ENCODE measurements at places on chromosomes 6 and 20.

DNA sequence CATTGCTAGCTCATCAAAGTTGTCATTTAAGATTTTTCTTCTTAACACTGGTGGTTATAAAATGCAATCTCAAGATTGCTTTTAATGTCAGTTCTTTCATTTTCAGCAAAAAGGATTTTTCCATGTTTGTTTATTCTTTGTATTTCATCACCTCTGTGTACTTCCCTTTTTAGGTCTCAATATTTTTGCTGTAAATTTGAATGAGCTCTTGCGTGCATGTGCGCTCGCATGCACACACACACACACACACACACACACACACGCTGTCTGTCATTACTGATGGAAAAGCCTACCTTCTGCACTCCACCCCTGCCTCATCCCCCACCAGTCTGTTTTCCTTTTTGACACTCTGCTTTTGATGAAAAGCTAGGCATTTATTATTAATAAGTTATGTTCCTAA, 85.3 kb upstream of the FYN start:
- DNase-seq = no peak

DNA sequence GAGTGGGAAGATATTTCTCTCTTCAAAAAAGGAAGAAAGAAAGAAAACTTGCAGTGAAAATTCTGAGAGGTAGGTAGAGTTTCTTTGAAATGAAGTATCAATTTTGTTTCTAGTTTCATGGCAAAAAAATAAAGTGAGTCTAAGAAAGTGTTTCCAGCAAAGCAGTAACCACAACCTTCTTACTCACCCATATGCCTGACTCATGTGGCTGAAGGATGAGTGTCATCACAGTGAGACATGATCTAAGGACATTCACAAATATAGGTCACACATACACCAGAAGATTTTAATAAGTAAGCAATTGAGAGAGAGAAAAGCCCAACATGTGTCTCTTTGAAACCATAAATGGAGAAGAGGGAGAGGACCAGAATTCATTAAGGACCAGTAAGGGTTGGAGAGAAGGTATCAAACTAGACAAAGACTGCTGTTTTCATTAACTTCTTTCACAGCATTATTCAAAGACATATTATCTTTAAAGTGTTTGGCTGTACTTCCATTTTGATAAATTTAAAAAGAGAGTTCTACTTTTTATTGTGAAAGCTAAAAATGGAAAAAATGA, 169.5 kb downstream of the FRK start:
- DNase-seq = peak; percentile 66

- DNase-seq = no peak
Measured at GRCh38 chr20:34294563-34294962, 8.6 kb downstream of the AHCY start.

DNA sequence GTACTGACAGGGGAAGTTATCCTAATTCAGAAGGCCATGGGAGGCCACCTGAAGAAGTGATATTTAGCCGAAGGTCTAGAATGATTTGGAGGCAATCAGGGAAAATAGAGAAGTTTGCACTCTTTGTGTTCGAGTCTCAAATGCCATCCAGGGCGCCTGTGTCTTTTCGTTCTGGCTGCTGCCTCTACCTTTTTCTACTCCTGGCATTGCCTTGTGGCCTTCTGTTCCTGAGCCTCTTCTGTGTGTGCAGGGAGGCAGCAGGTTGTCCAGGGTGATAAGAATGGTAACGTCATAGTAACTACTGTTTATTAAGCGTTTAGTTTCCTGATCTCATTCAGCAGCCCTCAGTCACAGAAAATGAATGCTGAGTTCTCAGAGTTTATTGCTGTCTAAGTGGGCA, 252.1 kb downstream of the FARS2 start:
- no peak for DNase-seq

DNA sequence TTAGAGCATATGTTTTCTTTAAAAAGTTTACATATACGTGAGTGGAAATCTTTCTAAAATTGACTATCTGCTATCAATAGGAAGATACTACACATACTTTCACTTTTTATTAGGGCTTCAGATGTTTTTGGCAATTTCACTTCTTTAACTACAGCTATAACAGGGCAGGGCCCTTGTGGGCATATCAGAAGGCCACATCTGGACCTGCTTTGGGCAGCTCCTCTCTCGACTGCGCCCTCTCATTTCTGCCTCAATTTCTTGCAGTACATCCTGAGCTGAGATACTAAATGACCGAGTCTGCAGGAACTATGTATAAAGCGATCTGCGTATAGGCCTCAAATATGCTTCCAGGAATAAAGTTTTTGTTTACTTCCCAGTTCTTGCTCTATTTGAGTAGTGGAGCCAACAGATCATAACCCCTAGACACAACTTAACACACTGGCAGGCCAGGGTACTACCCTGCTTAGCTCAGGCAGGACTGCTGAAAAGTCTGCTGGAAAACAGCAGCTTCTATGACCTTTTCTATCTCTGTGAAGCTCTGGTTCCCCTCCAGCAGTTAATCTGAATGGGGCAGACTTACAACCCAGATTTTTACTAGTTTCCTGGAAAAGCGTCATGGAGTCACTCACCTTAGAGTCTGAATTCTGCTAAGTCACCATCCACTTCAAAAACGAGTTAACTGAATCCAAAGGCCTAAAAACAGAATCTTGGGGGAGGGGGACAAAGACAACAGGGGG, 12.7 kb downstream of the GCLC start:
- no peak for DNase-seq

DNA sequence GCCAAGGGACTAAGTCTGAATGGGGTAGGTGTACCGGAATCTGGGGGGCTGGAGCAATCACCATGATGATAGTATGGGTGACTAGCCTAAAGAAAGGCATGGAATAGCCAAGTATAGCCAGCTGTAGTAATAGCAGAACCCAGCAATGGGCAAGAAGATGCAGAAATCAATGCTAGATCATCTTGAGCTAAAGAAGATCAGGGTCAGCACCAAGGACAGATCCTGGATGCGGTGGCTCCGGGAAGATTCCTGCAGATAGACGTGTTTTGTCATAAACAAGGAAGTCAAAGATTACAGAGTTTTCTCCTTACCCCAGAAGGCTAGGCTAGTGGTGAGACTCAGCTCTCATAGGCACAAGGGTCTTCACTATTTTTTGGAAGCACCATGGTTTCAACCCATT, 561.6 kb upstream of the CHD6 start:
- DNase-seq = no peak

- DNase-seq = no peak
Measured at GRCh38 chr6:16622193-16622592, 139.1 kb downstream of the ATXN1 start.

- DNase-seq = no peak
Measured at GRCh38 chr6:148616841-148617240, 130.0 kb upstream of the UST start.

GRCh38 chr20:46764068-46764467, 54.6 kb downstream of the SLC2A10 start:
- DNase-seq = no peak

DNA sequence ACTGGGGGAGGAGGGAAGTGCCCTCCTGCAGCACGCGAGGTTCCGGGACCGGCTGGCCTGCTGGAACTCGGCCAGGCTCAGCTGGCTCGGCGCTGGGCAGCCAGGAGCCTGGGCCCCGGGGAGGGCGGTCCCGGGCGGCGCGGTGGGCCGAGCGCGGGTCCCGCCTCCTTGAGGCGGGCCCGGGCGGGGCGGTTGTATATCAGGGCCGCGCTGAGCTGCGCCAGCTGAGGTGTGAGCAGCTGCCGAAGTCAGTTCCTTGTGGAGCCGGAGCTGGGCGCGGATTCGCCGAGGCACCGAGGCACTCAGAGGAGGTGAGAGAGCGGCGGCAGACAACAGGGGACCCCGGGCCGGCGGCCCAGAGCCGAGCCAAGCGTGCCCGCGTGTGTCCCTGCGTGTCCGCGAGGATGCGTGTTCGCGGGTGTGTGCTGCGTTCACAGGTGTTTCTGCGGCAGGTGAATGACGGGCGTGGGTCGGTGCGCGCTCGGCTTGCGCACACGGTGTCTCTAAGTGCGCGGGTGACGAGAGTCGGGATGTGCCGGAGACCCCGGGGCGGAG, at the start of gene CDKN1A:
Gene CDKN1A (plus strand): TSS at position 227 of the 555 bp plus-strand sequence. CDS start 5,388 bp downstream, outside the sequence.
- peak; percentile 78 for DNase-seq

GRCh38 chr20:60411813-60412212, 453.6 kb downstream of the CDH26 start:
- no peak for DNase-seq

DNA sequence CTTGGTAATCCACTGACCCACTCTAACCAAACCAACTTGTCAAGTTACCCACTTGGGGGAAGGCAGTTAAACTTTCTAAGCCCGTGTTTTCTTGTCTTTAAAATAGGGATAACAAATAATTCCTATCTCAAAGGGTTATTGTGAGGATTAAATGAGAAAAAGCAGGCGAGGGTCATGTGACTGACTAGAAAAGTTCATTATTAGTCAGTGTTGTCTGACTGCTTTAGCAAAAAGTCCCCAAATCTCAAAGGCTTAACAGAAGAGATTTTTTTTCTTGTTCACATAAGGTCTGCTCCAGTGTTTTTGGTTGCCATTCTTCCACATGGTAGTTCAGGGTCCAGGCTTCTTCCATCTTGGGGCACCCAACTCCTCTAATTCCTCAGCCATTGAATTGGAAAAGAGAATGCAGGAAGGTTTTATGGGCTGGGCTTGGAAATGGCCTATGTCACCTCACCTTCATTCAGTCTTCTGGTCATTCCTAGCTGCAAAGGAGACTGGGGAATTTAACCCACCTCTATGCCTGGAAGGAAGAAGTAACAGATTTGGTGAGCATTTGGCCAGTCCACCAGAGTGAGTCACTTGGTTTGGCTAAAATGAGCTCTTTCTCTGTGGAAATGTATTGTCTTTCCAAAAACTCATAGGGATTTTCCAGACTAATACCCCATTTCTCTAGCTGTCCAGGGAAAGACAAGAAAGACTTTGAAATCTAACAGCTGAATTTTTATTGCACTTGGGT, 77.0 kb downstream of the CAP2 start:
- peak; percentile 48 for DNase-seq

GRCh38 chr6:31010393-31011060, at the start of gene MUC22:
TSS of gene MUC22 (plus strand) at chr6:31010474. CDS start at chr6:31010707, 233 bp downstream.
- DNase-seq = peak; percentile 70

- no peak for DNase-seq
Measured at GRCh38 chr6:133787859-133788505, 100.9 kb upstream of the TCF21 start.

DNA sequence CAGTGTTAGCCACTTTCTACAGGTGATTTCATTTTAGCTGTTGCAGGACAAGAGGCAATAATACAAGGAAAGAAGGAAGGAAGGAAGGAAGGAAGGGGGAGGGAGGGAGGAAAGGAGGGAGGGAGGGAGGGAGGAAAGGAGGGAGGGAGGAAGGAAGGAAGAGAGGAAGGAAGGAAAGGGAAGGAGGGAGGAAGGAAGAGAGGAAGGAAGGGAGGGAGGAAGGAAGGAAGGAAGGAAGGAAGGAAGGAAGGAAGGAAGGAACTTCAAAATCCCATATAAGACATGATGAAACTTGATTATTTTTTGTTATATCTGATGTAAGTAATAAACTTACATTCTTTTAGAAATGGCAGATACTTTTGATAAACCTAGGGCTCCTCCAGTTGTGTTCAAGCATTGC, 83.6 kb downstream of the TFAP2B start:
- peak; percentile 2 for DNase-seq

DNA sequence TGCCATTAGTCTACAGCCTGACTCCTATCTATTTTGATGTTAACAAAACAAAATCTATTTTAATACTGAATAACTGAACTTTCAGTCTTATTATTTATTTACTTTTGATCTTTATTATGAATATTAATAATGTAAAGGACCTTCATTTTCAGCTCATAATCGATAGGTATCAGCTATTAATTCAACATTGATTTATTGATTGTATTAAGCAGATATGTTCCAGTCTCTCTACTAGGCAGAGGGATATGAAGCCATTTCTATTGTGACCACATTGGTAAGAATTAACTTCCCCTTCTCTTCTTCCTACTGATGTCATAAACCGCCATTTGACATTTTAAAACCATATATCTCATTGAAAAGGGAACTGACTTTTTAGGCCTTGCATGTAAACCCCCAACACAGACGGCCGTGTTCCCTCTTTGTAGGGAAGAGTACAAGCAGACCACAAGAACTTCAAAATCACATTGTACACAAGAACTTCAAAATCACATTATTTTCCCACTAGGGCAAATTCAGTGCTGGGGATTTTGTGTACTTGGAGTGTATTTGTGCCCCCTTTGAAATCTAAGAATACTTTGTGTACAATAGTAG, 69.5 kb upstream of the FABP7 start:
- no peak for DNase-seq

DNA sequence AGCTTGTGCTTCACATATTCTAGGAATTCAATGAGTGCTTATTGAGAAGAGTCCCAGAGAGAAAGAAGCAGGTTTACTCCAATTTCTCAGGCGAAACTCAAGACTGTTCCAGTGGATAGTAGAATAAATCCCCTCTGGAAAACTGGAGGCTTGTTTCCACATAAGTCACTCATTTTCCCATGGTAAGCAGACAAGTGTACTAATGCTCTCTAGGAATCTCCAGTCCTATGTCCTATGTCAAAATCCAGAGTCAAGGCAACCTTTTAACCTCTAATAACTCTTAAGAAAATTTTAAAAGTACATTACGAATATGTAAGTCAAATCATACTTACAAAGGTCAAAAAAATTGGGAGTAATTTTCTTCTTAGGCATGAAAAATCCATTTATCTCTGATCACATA, 35.2 kb downstream of the SMLR1 start:
- no peak for DNase-seq

GRCh38 chr6:5506149-5506548, 244.8 kb downstream of the FARS2 start:
- no peak for DNase-seq

DNA sequence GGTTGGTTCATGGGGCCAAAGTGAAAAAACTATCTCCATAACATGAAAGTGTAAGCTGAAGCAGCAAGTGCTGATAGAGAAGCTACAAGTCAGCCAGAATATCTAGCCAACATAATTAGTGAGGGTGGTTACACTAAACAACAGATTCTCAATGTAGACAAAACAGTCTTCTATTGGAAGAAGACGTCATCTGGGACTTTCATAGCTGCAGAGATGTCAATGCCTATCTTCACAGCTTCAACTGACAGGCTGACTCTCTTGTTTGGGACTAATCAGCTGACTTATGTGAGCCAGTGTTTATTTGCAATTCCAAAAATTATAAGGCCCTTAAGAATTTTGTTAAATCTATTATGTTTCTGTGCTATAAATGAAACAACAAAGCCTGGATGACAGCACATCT, 63.2 kb downstream of the GMDS start:
- no peak for DNase-seq
